ENCODE measurements at places on chromosomes 16 and 17. TPM values are rescaled to one million over a fixed set of nuclear protein-coding genes. Genes with fewer than 3 reads are reported as not detected.

The BAIAP3 gene
- 0.89 TPM for total RNA-seq

The DEXI gene
- 52.9 TPM for total RNA-seq

The CCL11 gene
- total RNA-seq = not detected

The ATP1B2 gene
- not detected for total RNA-seq

Measured in smooth muscle cell of the umbilical artery (primary cell).